ENCODE measurements at places on chromosomes 11 and 22. TPM values are rescaled to one million over a fixed set of nuclear protein-coding genes. Genes with fewer than 3 reads are reported as not detected.

DNA sequence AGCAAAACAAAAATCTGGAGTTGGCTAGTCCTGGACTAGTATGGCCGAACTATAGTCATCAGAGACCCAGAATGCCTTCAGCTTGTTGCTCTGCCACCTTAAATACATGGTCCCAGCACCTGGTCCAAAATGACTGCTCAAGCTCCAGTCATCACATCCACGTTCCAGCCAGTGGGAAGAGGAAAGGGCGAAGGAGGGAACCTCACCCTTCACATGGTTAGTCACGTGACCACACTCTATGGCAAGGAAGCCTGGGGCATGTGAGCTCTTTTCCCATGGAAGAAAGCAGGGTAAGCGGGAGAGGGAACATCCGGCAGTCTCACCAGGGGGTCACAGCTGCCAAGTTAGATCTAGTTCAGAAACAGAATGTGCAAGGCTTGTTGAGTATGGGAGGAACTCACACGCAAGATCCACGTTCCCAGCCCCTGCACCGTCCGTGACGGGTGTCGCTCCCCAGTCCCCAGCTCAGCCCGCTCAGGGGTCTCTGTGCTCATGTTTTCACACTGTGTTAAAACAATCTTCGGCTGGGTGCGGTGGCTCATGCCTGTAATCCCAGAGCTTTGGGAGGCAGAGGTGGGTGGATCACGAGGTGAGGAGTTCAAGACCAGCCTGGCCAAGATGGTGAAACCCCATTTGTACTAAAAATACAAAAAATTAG is 1.9 kb upstream of the ANO9 start:
- DNase-seq = no peak

DNA sequence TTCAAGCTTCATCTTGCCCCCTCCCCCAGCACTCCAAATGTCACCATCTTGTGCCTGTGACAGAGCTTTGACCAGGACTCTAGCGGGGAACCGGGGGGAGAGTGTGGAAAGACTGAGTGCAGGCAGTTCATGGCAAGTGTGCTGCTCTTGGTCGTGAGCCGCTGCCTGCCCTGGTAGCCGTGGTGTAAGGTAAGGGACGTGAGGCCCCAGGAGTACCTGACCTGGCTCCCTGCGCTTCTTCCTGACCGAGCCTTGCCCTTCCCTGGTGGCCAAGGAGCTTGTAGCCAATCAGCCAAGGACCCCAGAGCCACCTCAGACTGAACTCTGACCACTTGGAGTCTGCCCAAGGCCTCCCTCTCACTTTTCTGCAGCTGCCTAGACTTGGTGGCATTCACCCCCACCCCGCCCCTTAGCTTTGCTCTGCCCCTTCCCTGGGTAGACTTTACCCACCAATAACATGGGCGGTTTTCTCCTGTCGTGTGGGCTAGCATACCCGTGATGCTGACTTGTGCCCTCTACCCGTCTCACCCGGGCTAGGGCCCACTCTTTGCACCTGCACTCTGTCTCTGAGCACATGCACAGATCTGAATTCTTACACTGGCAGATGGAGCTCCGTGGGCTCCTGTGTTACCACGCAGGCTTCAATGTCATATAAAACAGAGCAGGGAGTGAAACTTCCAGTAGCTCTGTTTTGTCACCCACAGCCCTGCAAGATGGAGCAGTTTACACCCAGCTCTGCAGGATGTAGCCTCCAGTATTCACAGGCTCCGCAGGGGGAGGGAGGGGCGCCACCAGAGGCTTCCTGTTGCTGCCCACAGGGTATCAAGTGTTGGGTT is 1.5 kb downstream of the DGKZ start:
- no peak for DNase-seq

DNA sequence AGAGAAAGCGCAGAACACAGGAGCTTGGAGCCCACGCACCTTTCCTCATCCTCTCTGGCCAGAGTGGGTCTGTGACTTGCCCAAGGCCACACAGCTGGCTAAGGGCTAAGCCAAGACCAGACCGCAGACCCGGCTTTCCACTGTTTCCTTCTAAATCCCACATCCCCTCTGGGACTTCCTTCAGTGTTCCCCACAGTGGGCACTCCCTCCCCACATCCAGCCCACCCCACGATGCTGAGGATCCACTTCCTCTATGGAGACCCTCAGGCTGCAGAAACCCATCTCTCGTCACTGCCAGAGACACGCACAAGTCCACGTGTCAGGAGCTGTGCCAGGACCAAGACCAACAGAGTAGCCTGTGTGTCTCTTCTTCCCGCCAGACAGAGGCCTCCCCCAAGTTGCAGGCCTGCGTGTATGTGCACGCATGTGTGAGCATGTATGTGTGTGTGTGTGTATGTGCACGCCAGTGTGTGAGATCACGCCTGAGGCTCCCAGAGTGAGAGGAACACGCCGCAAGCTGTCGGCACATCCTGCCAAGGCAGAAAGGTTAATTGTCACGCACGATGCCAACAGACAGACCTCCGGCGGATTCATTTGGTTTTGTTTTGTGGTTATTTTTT is 21.6 kb downstream of the PDGFB start:
- DNase-seq = no peak

GRCh38 chr22:20847318-20847822 is 11.2 kb downstream of the PI4KA start:
- DNase-seq = no peak

- no peak for DNase-seq
Observed at GRCh38 chr11:351411-351810, 17.9 kb upstream of the B4GALNT4 start.

DNA sequence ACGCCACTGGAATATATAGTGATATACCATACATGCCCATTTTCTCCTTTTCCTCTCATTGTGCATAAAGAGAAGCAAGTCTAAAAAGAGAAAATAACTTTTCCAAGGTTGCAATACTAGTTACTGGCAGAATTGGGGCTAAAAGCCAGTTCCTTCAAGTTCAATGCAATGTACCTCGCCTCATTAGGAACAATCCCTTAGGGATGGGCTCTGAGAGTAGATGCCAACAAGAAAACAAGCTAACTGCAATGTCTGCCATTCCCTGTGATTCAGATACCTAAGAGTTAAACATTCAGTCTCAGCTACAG is 114.3 kb downstream of the RBFOX2 start:
- DNase-seq = no peak

GRCh38 chr22:50545522-50546325 is at the start of gene KLHDC7B:
Gene KLHDC7B, plus strand, starts transcription at chr22:50545899. Its CDS starts 345 bp downstream, at chr22:50546244.
- no peak for DNase-seq

- no peak for DNase-seq
Observed at GRCh38 chr22:40323681-40324171, 22.6 kb upstream of the ADSL start.

DNA sequence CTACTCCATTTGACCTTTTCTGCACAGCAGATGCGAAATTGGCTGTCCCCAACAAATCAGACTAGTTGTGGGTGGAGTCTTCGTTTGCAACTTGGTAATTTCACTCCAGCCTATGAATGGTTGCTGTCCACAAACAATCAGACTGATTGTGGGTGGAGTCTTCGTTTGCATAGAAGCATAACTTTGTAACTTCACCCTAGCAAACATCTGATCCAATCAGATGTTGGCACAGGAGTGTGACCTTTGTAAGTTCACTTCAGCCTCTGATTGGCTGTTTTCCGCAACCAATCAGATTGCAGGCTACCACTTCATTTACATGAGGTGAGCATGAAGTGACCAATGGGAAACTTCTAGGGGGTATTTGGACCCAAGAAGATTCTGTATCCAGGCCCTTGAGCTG is 16.3 kb upstream of the CABP2 start:
- no peak for DNase-seq

- no peak for DNase-seq
Observed at GRCh38 chr11:65298131-65298535, 16.5 kb upstream of the CDC42EP2 start.

DNA sequence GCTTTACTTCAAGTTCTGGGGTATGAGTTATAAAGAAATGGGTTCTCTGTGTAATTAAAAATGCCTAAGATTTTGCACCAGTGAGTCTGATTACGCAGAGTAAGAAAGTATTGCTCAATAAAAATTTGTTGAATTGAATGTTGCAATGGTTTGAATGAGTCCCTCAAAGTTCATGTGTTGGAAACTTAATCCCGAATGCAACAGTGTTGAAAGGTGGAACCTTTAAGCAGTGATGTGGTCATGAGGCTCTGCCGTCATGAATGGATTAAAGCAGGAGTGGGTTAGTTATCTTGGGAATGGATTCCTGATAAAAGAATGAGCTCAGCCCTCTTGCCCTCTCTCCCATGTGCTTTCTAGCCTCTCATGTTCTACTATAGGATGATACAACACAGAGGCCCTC is 52.6 kb upstream of the SESN3 start:
- DNase-seq = no peak

DNA sequence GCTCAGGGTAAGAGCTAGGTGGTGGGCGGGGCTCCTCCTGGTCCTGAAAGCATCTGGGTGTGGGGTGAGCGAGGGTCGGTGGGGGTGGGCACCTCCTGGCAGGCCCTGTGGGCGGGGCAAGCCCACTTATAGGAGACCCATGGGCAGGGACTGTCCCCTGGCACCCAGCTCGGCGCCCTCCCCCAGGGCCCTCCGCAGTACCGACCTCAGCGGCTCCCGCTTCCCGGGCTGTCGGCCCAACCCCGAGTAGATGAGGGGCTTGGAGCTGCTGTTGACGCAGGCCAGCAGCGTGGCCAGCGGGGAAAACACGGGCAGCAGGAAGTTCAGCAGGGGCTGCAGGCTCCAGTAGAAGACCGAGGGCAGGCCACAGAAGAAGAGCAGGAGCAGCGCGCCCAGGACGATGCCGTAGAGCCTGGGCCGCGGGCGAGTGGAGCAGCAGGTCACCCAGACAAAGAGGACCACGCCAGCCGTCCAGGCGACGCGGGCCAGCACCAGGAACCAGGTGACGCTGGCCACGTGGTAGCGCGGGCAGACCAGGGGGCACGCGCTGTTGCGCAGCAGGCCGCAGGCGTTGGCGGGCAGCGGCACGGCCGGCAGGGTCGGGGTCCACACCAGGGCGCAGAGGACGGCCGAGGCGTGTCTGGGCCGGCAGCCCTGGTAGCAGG is 663 bp downstream of the MRGPRG start:
- DNase-seq = no peak

GRCh38 chr11:877565-877964 is 33.0 kb downstream of the CHID1 start:
- no peak for DNase-seq

DNA sequence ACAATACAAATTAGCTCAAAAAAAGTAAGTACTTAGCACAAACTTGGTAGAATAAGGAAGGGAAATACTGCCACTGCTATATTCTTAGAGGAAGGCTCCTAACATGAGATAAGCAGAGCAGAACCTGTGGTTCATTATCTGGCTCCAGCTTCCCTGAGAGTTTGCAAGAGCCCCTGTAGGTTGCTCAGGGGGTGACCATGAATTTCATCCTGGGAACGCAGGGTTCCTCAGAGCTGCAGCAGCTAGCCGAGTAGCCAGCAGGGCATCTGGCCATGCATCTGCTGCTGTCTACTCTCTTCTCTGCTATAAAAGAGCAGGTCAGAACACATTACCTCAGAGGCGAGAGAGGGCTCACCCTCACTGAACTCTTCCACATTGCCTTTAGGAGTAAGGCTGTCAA is 67.3 kb downstream of the TRPC6 start:
- no peak for DNase-seq

GRCh38 chr11:126139111-126140091 is 72.0 kb downstream of the RPUSD4 start:
- DNase-seq = no peak

- DNase-seq = no peak
Observed at GRCh38 chr11:26191193-26191592, 140.7 kb upstream of the ANO3 start.

Gene PAX6
- total RNA-seq = not detected

Gene SLC22A6
- not detected for total RNA-seq

Gene UBQLN3
- total RNA-seq = not detected

Gene LARGE2
- total RNA-seq = not detected

Gene PNPLA5
- not detected for total RNA-seq

Gene OR5P2
- total RNA-seq = not detected

Gene SH3BP1
- 18.7 TPM for total RNA-seq

Gene NFRKB
- total RNA-seq = 23.4 TPM

Data from glomerular endothelial cell (primary cell).